Activated CD4-positive, CD25-positive, alpha-beta regulatory T cell treated with anti-CD3 and anti-CD28 coated beads, Interleukin-2, amount 50 U/mL, for 72 hours (primary cell): ENCODE measurements at places on chromosomes 16 and 17.

DNA sequence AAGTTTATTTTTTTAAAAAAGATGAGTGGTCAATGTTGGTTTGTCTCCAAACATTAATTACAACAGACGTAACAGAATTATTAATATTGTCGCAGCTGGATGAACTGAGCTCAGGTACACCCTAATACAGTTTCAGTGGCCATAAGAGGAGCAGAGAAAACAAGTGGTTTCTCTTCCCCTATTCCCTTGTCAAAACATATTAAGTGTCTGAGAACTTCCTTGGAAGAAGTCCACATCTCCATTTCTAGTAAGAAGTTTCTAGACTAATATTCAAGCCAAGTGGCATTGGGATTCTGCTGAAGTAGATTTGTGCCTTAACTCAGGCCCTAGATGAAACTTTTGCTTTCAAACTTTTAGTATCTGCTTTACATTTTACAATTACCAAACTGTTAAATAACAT, 47.7 kb downstream of the GNA13 start:
- DNase-seq = no peak

- no peak for DNase-seq
These were observed 51.2 kb upstream of the DHX40 start for GRCh38 chr17:59513934-59514841.

DNA sequence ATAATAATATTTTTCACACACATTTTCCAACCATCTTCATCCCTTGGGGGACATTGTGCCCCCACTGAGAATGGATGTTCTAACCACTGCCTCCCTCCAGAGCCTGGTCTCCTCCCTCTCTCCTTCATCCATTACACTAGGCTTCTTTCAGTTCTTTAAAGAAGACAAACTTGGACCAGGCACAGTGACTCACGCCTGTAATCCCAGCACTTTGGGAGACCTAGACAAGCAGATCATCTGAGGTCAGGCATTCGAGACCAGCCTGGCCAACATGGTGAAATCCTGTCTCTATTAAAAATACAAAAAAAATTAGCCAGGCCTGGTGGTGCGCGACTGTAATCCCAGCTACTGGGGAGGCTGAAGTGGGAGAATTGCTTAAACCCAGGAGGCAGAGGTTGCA, 6.5 kb downstream of the ALOX15 start:
- DNase-seq = no peak

GRCh38 chr17:71976011-71976649, 144.7 kb upstream of the SOX9 start:
- DNase-seq = no peak

GRCh38 chr16:78648517-78648916, 549.1 kb downstream of the WWOX start:
- no peak for DNase-seq

- DNase-seq = no peak
These were observed 293.1 kb downstream of the MAP2K4 start for GRCh38 chr17:12313786-12314185.

DNA sequence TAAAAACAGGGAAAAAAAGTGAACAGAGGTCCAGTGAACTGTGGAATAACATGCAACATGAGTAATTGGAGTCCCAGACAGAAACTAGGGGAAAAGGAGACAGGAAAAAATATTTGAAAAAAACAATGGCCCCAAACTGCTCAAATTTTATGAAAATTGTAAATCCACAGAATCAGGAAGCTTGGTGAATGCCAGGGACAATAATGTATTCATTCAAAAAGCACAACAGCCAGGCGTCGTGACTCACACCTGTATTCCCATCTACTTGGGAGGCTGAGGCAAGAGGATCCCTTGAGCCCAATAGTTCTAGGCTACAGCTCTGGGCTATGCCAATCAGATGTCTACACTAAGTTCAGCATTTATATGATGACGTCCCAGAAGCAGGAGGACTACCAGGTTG, 23.7 kb downstream of the NCOR1 start:
- DNase-seq = no peak

DNA sequence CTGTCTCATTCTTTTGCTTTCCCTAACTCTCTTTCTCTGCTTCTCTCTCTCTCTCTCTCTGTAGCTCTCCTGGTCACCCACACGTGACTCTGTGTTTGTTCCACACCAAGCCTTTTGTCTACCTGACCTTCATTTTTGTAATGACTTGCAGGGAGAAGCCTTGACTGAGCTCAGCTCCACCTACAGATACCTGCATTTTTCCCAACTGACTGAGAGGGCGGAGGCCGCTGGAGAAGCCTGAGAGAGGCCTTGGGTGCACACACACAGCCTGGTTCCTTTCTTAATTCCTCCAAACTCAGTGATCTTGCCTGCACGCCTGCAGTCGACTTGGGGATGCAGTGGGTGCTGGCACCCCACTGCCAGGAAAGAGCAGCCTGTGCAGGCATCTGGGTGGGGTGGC, 68.8 kb downstream of the LYRM1 start:
- DNase-seq = no peak

DNA sequence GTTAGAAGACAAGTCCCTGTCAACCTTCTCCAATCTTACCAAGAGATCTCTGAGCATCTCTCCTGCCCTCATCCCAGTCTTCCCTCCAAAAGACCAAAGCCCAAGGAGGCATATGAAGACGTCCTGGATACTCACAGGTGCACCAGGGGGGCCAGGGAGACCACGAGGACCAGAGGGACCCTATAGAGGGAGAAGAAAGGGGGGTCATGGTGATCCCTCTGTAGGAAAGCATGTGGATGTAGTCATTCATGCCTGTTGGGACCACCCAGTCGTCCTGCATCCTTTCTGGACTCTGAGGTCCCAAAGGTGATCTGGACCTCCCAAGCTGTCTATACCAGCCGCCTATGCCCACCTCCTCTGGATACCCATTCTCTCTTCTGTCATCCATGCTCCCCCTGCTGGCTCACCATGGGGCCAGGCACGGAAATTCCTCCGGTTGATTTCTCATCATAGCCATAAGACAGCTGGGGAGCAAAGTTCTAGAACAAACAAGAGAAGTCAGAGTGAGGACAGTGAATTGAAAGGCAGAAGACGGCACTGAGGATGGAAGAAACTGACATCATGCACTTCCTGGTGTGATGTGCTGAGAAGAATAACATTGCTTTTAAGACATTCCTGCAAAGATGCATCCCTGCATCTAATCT, 3.3 kb downstream of the COL1A1 start:
- peak; percentile 43 for DNase-seq

GRCh38 chr16:5430598-5430997, 333.0 kb upstream of the EEF2KMT start:
- no peak for DNase-seq

DNA sequence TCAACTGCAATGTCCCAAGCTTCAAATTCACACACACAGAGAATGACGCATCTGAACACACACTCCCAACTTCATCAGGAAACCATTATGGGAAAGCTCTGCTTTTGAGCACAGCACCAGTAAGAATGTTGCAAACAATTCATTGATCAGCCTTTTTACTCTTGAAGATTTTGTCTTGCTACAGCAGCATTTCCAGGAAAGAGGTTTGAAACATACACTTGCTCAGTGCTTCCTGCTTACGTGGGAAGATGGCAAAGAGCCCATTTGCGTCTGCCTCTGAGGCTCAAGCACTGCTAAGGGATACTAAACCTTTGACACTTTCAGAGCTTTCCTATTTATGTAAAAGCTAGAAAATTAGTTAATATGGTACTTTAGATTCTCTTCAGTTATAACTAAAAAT, 77.2 kb upstream of the MON1B start:
- no peak for DNase-seq

- no peak for DNase-seq
These were observed 24.6 kb downstream of the LYRM9 start for GRCh38 chr17:27868565-27868964.

DNA sequence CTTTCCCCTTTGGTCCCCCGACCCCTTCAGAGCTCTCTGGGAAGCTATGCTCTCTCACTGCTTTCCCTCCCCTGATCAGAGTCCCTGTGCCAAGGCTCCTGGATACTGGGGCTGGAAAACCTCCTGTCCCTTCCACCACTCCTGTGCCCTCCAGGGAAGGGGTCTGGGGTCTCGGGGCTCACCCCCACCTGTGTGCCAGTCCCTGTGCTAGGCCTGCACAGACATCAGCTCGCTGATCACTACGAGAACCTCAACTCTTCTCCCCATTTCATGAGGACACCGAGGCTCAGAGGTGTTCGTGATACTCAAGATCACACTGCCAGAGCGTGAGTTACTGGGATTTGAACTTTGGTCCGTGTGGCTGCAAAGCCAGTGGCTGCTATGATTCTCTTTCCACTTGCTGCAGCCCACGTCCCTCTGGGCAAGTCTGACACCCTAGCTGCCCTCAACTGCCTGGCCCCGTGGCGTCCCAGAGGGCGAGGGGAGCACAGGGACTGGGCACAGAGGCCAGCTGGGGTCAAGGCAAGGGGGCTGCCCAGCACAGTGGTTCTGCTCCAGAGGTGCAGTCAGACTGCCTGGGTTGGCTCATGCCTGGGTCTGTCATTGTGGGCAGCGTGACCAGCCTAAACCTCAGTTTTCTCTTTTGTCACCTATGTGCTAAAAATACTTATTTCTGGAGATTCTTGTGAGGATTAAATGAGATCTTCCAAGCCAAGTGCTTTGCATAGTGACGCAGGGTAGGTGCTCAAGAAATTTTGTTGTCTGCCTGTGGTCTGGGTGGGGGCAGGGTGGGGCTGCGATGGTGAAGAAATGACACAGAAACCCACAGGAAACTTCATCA, 43.8 kb upstream of the TOB1 start:
- peak; percentile 50 for DNase-seq

GRCh38 chr16:27745348-27745747, 195.4 kb downstream of the KATNIP start:
- no peak for DNase-seq

GRCh38 chr16:59573528-59574271, 839.6 kb upstream of the GOT2 start:
- no peak for DNase-seq

- DNase-seq = no peak
These were observed at the start of gene CES2 for GRCh38 chr16:66935314-66936011. Gene CES2 (plus strand): TSS chr16:66935516. CDS start chr16:66935636, 120 bp downstream.
